Epithelial cell of esophagus (primary cell): ENCODE measurements at places on chromosomes 5 and 9.

GRCh38 chr9:15138357-15138686, 168.7 kb downstream of the TTC39B start:
- no peak for DNase-seq

DNA sequence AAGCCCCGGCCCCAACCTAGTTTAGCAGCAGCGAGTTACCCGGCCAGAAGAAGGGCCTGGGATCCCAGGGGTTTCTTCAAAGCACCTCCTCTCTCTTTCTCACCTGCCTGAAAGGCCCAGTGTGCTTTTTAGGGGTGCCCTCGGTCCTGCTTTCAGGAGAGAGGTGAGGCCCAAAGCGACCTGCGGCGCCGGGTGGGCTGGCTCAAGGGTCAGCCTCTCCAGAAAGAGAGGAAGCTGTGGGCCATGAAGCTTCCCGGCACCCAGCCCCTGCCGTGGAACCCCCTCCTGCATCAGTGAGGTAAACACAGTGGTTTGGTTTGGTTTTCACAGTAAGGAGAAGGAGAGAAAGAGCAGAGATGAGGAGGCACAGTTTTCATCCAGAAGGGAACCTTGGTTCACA, 4.3 kb downstream of the FOXB2 start:
- no peak for DNase-seq

GRCh38 chr5:36355516-36355915, 53.8 kb upstream of the RANBP3L start:
- DNase-seq, result no peak

- DNase-seq, result peak; percentile 37
Observed at GRCh38 chr9:116566677-116567488, 120.2 kb upstream of the TRIM32 start.

GRCh38 chr5:139341187-139341688, 416 bp upstream of the PAIP2 start:
- DNase-seq, result no peak

DNA sequence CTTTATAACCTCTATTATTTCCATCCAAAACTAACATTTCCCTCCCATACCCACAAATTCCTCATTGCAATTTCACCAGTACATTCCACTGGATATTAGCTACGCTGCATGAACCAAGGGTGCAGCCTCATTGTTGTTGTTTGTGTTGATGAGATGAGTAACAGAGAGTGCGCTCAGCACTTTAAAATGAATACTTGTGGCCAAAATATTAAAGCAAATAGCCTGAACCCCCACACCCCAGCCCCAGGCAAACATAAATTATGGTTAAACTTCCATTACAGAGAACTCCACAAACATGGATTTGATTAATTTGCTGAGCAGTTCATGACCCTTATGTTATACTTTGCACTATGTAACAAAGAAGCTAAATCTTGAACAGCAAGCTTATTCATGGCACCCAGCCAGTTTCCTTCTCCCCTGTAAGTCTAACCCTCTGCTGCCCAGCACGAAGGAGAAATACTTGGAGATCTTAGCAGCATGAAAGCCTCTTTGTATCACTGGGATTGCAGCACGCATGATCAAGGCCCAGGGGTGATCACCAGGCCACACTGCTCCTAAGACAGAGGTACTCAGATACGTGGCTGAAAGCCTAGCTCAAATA, 205.0 kb downstream of the DOCK8 start:
- peak; percentile 74 for DNase-seq

GRCh38 chr5:5638211-5638610, 215.7 kb downstream of the ICE1 start:
- DNase-seq, result no peak

- peak; percentile 73 for DNase-seq
Observed at GRCh38 chr9:22244139-22245011, 202.2 kb upstream of the DMRTA1 start.

DNA sequence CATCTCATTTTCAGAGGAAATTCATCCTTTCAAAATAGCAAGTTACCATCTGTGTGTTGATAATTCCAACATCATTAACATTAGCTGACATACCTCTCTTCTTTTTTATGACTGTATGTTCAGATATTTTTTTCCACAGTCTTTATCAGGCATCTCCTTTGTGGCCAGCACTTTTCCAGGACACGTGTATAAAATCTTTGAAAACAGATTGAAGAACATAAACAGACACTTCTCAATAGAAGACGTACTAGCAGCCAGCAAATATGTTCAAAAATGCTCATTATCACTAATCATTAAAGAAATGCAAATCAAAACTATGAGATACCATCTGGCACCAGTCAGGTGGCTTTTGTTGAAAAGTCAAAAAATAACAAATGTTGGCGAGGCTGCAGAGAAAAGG, 734.3 kb downstream of the SEMA5A start:
- DNase-seq, result no peak

DNA sequence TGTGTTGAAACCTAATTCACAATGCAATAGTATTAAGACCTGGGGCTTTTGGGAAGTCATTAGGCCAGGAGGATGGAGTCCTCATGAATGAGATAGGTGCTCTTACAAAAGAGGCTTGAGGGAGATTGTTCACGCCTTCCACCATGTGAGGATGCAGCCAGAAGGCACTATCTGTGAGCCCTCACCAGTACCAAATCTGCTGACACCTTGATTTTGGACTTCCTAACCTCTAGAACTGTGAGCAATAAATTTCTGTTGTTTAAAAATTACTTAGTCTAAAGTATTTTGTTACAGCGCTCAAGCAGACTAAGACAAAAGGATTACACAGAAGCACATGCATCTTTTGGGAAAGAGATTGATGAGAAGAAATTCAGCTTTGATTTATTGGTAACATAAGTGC, 232.9 kb upstream of the NR4A3 start:
- DNase-seq, result no peak

DNA sequence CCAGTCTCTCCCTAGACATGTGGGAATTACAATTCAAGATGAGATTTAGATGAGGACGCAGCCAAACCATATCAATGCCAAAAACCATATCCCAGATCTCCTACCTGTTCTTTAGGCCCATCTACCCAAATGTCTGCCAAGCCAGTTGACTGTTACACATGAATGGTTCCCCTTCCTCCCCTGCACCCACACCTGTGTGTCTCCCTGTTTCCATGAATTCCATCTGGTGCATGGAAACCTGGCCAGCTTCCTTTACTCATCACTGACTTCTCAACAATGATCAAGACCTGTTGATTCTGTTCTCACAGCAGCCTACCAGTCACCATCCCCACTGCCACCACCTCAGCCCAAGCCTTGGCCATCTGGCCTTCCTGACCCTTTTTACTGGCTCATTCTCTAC, 222.7 kb downstream of the NR3C1 start:
- DNase-seq, result no peak

DNA sequence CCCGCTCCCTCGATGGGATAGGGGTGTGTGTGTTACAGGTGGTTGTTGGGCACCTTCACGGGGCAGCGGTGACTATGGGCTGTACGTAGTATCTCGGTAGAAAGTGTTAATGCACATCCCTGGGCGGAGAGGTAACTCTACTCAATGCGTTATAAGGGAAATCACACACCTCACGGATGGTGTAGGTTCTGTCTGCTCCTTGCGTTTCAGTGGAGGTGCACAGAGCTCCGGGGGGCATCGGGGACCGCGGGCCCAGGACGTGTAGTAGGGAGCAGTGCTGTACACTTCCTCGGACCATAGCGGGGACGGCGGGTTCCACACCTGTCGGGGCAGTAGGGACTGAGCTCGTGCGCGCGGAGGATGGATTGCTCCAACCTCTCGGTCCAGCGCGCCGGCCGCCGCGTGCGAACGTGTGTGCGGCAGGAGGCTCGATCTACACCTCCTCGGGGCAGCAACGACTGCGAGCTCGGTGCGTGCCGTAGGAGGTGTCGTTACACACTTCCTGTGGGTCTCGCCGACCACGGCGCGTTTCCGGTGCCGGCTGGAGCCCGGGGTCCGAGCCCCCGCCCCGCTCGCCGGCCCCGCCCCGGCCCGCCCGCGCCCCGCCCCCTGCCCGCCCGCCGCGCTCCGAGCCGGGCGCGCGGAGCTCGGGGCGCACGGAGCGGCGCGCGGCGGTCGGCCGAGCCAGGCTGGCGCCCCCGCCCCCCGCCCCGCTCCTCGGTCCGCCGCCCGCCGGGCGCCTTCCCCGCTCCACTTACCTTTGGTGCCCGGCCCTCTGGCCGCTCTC, at the start of gene KIAA1958:
KIAA1958 (plus strand) TSS at position 607 of the 787 bp plus-strand sequence. CDS start 87,254 bp downstream, outside the sequence.
- DNase-seq, result peak; percentile 81

DNA sequence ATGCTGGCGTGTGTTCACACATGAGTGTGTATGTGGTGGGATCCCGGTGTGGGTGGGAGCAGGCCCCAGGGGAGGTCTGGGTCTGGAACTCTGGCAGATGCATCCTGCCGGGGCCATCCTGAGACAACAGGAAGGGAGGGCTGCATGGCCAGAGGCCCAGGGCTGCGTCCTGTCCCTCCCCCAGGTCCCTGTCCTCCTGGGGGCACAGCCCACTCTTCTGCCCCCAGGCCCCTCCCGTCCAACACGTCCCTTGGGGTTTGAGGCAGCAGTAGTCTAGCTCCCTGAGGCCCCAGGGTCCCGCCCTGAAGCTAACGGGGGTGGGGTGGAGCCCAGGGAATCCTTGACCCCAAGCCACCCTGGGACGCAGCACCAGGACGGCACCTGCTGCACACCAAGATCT, 16.6 kb downstream of the FLT4 start:
- DNase-seq, result no peak

GRCh38 chr9:76528642-76529190, 69.7 kb downstream of the GCNT1 start:
- DNase-seq, result no peak

GRCh38 chr5:106755066-106755465, 915.7 kb downstream of the EFNA5 start:
- no peak for DNase-seq

GRCh38 chr5:43675357-43675756, 72.4 kb downstream of the NNT start:
- no peak for DNase-seq

- DNase-seq, result peak; percentile 80
Observed at GRCh38 chr9:114953959-114954358, 23.6 kb upstream of the TNFSF8 start.

- DNase-seq, result no peak
Observed at GRCh38 chr9:77906991-77907390, 124.6 kb downstream of the GNAQ start.

DNA sequence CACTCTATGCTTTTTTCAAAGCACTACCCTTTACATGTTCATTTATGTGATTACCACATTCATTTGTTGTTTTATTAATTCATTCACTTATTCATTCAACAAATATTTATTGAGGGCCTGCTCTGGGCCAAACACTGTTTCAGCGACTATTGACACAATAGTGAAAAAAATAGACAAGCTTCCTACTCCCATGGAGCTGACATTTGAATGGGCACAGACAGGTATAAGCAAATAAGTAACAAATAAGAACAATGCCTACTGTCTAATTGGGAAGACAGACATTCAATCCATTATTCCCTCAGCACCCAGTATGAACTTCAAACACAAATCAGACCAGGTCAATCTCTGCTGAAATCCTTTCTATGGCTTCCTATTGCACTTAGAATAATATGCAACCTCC, 156.9 kb upstream of the NR3C1 start:
- DNase-seq, result no peak

GRCh38 chr5:167332309-167332708, 959.1 kb upstream of the WWC1 start:
- no peak for DNase-seq

- DNase-seq, result no peak
Observed at GRCh38 chr5:39205550-39205949, 13.8 kb downstream of the FYB1 start.

GRCh38 chr9:111118256-111118948, 80.1 kb upstream of the LPAR1 start:
- DNase-seq, result no peak

DNA sequence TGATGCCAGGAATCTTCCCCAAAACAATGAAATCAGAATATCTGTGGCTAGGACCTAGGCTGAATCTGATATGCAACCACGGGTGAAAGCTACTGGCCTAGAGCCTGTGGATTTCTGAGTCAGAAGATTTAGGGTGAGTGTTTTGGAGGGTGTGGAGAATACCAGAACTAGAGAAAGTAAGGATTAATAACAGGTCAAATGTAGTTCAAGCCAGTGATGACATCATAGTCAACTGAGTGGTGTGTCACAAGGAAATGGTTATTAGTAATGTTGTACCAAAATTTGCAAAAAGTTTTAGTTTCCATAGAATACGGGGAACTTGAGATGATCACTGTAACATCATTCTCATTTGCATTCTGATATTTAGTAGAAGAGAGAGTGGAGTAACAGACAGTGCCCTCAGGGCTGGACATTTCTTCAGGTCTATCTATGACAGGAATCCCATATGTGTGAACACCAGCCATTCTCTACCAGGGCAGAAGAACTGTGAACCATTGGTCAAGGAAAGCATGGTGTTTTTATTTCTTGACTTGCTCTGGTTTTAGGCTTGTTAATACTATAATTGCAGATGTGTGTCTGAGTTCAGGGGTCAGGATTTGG, 3.7 kb downstream of the GALNT12 start:
- peak; percentile 84 for DNase-seq

- DNase-seq, result peak; percentile 29
Observed at GRCh38 chr9:71793386-71794105, 25.2 kb upstream of the CEMIP2 start.

DNA sequence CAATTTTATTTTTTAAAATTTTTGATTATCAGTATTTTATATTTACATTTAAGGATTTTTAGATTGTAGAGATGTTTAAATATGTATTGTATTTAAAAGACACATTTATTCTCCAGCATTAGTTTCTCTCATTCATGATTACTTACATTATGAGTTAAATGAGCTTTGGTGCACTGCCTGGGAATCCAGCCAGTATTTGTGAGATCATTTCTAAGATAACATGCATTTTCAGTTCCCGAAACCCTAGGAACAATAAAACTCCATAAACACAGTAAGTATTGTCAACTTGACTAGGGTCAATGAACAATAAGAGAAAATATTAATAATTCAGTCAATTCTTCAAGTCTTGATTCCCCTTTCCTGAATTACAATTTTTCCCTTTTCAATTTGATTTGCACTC, 403.3 kb downstream of the PLK2 start:
- DNase-seq, result no peak

- DNase-seq, result no peak
Observed at GRCh38 chr5:34026089-34026761, 16.8 kb downstream of the C1QTNF3 start.

DNA sequence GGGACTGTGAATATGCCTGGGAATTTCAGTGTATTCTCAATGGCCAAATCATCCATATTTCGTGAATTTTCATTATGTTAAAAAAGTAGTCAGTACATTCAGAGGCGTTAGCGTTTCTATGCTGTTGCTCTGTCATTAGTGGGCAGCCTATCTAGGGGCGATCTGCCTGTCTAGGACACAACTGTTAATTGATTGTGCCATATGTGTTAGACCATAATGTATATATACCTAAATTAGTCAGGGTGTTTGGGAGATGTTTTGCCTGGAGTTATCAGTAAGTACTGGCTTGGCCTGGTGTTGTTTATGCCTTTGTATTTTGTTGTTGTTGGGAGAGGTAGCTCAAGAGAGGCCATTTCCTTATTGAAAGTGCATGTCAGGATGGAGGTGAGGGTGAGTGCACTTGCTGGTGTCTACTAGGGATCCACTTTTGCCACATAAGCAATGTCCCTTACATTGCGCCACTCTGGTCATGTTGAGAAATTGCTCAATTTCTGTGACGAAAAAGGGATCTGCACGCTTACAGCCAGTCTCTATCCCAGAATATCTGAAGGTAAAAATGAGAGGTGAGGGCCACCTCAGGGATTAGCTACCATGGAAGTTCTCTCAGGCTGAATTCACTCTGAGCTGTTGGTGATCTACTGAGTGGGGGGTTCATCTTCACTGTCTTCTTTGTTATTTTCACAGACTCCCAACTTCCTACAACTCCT, 123.3 kb downstream of the ST8SIA4 start:
- DNase-seq, result no peak

- DNase-seq, result peak; percentile 44
Observed at GRCh38 chr5:55441954-55442353, 92.8 kb downstream of the PLPP1 start.

- DNase-seq, result no peak
Observed at GRCh38 chr5:180590543-180591310, 572 bp downstream of the SCGB3A1 start.
